Ovary (tissue), 10 donors: ENCODE measurements at places on chromosomes 5 and 9. TPM values are rescaled to one million over a fixed set of nuclear protein-coding genes. Genes with fewer than 3 reads are reported as not detected.

DNA sequence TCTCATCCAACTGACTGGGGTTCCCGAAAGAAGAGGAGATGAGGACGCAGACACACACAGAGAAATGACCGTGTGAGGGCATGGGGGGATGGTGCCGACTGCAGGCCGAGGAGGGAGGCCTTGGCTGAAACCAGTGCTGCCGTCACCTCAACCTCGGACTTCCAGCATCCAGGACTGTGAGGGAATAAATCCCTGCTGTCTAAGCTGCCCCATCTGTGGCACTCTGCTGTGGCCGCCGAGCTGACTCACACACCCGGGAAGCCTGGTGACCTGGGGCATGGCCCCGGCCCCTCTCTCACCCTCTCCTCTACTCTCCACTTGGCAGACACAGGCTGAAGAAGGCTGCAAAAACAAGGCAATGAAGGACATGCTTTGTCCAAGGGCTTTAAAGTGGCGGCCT, 4.4 kb upstream of the COL5A1 start:
- no peaks in the 10 kb centered on the region for H3K4me1 ChIP-seq
- no peak overlapping the region for H3K4me3 ChIP-seq
- H3K27ac ChIP-seq = no peak overlapping the region
- H3K36me3 ChIP-seq = no peaks in the 10 kb centered on the region
- H3K27me3 ChIP-seq = no peaks in the 10 kb centered on the region

GRCh38 chr5:142669477-142669876, 16.4 kb downstream of the FGF1 start:
- no peaks in the 10 kb centered on the region for H3K27me3 ChIP-seq
- H3K27ac ChIP-seq = no peak overlapping the region
- H3K4me3 ChIP-seq = no peak overlapping the region
- H3K36me3 ChIP-seq = no peaks in the 10 kb centered on the region

- no peaks in the 10 kb centered on the region for H3K36me3 ChIP-seq
- no peak overlapping the region for H3K4me3 ChIP-seq
- no peak for DNase-seq
- no peaks in the 10 kb centered on the region for H3K4me1 ChIP-seq
These were observed 64.3 kb downstream of the DTWD2 start for GRCh38 chr5:118924006-118924389.

Gene ZBTB6
- total RNA-seq = 10.8 TPM

Gene SPAG8
- total RNA-seq = 5.1 TPM

DNA sequence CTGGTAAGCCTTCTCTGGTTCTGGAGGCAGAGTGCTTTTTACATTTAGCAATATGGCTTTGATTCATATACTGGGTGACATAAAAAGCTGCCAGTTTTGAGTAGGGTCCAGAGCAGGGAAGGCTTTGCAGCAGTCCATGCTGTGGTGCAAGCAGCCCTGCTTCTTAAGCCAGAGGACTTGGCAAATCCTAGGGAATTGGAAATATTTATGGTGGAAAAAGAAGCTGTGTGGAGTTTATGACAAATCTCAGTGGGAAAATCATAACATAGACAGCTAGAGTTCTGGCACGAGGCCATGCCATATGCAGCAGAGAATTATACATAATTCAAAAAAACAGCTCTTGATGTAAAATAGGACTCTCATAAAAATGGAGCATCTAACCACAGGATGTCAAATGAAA, 536.4 kb downstream of the RASEF start:
- no peak for DNase-seq
- no peaks in the 10 kb centered on the region for H3K36me3 ChIP-seq
- H3K4me3 ChIP-seq = no peak overlapping the region

DNA sequence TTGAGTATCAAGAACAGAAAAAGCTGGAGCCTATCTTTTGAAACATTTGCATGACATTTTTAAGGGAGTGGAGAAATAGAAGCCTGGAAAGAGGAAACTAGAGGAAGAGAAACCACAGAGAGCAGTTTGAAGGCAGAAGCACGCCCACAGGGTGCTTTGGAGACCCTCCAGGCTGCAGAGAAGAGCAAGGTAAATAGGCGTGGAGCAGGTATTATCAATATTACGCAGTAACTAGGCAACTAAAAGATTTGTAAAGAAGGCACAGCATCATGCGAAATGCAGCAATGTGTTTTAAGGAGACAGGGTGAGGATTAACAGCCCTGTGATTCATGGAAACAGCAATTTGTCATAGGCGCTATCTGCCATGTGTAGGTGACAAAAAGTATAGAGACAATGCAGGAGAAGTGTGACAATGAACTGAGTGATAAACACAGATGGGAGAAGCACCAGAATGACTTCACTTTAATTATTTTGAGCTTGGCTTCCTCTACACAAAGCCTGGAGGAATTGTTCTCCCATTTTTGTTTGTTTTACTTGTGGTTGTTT, 281.2 kb downstream of the BRINP1 start:
- no peaks in the 10 kb centered on the region for H3K27me3 ChIP-seq
- DNase-seq = no peak
- no peak overlapping the region for H3K27ac ChIP-seq
- no peak overlapping the region for H3K4me3 ChIP-seq

Gene RAB14
- total RNA-seq = 22.9 TPM

DNA sequence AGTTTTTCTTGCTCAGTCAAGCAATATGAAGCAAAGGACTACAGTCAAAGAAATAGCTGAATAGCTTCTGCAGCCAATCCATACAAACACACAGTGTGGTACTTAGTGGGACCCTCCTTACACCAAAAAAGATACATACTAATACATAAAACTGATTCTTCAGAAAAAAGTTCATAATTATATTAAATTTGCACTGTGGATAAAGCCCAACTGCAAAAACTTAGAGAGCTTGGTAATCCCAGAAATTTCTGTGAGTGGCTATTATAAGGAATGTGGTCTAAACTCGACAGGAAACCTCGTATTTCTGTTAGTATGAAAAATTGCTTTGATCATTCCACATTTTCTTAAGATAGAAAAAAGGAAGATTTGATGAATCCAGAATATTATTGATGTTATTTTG, 245.4 kb downstream of the FBXL17 start:
- no peaks in the 10 kb centered on the region for H3K4me1 ChIP-seq
- H3K4me3 ChIP-seq = no peak overlapping the region
- DNase-seq = no peak
- no peaks in the 10 kb centered on the region for H3K27me3 ChIP-seq
- no peak overlapping the region for H3K27ac ChIP-seq

DNA sequence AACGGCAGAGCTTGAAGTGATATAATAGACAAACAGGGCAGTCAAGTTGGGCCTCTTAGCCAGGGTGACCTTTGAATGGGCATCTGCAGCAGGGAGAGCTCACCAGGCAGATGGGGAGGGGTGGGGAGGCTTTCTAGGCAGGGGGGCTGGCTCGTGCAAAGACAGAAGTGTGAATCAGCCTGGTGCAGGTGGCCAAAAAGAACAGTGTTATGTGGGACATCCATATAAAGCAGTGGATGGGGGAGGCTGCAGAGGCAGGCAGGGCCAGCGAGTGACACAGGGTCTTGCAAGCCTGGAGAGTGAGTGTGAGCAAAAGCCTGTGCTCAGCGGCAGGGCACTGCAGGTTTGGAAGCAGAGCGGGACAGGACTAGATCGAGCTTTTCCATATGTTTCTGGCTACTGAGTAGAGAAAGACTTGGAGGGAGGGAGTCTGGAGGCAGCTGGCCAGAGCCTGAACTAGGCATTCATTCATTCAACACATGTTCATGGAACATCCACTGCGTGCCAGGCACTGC, 14.2 kb upstream of the TTLL11 start:
- H3K27ac ChIP-seq = no peak overlapping the region
- no peak for DNase-seq
- no peaks in the 10 kb centered on the region for H3K27me3 ChIP-seq
- H3K36me3 ChIP-seq = no peaks in the 10 kb centered on the region
- no peak overlapping the region for H3K4me3 ChIP-seq

Gene GFI1B
- not detected for total RNA-seq
